ENCODE measurements at places on chromosomes 2 and 18. TPM values are rescaled to one million over a fixed set of nuclear protein-coding genes. Genes with fewer than 3 reads are reported as not detected.

Gene STON1
- 1.0 TPM for total RNA-seq

Gene PRR30
- not detected for total RNA-seq

Gene RTP5
- total RNA-seq, result not detected

Gene CHAC2
- total RNA-seq, result 10.5 TPM

Gene IL1RN
- 0.69 TPM for total RNA-seq

Gene ALMS1
- 19.3 TPM for total RNA-seq

Gene IL37
- not detected for total RNA-seq

Gene ZEB2
- total RNA-seq, result 265 TPM

Gene CFAP53
- 0.33 TPM for total RNA-seq

Gene CELF4
- not detected for total RNA-seq

Gene FSHR
- not detected for total RNA-seq

Gene ZNF516
- total RNA-seq, result 20.0 TPM

Gene RAX
- total RNA-seq, result not detected

Gene HOXD11
- total RNA-seq, result not detected

Gene FAM110C
- total RNA-seq, result not detected

Gene PXDN
- 61.6 TPM for total RNA-seq

Gene UGT1A8
- not detected for total RNA-seq

Gene ANO7
- 0.46 TPM for total RNA-seq

Gene GKN1
- not detected for total RNA-seq

Gene HOXD4
- total RNA-seq, result under 0.01 TPM

Gene ARHGEF4
- 1.5 TPM for total RNA-seq

Gene KLHL30
- total RNA-seq, result not detected

Gene POTEJ
- not detected for total RNA-seq

Gene RNASEH1
- 34.9 TPM for total RNA-seq

Gene FBXO15
- 1.4 TPM for total RNA-seq

Gene ZSWIM2
- not detected for total RNA-seq

Gene ANKRD30B
- 1.2 TPM for total RNA-seq

Gene HOXD13
- total RNA-seq, result not detected
